A172 (cell line): ENCODE measurements at places on chromosomes 2 and 18. TPM values are rescaled to one million over a fixed set of nuclear protein-coding genes. Genes with fewer than 3 reads are reported as not detected.

GRCh38 chr2:235806986-235807750, 313.3 kb downstream of the AGAP1 start:
- DNase-seq = no peak

GRCh38 chr2:200662727-200663126, 76.9 kb downstream of the AOX1 start:
- peak; percentile 79 for DNase-seq

The GPBAR1 gene
- not detected in 2 replicates for total RNA-seq

The VWA3B gene
- not detected in 2 replicates for total RNA-seq

GRCh38 chr18:59945544-59945943, 45.7 kb downstream of the PMAIP1 start:
- no peak for DNase-seq

The C1QL2 gene
- total RNA-seq = not detected in 2 replicates

GRCh38 chr2:72292433-72292832, 144.8 kb upstream of the CYP26B1 start:
- no peak for DNase-seq

The ABCB11 gene
- not detected in 2 replicates for total RNA-seq

DNA sequence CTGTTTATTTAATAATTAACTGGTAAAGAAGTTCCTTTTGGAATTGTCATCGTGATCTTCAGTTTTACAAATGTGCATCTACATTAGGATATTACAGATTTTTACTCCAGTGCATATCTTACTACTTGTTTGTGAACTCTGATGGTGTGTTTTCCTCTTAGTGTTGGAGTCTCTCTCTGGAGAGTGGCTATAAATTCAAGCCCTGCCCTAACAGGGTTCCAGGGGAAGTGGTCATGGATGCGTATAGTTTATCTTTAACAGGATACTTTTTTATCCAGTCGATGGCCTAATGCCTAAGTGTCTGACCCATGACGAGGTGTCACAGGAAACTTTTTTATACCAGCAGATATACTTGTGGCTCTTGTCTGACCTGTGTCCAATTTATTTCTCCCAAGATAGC, 75.4 kb downstream of the CHN1 start:
- no peak for DNase-seq

DNA sequence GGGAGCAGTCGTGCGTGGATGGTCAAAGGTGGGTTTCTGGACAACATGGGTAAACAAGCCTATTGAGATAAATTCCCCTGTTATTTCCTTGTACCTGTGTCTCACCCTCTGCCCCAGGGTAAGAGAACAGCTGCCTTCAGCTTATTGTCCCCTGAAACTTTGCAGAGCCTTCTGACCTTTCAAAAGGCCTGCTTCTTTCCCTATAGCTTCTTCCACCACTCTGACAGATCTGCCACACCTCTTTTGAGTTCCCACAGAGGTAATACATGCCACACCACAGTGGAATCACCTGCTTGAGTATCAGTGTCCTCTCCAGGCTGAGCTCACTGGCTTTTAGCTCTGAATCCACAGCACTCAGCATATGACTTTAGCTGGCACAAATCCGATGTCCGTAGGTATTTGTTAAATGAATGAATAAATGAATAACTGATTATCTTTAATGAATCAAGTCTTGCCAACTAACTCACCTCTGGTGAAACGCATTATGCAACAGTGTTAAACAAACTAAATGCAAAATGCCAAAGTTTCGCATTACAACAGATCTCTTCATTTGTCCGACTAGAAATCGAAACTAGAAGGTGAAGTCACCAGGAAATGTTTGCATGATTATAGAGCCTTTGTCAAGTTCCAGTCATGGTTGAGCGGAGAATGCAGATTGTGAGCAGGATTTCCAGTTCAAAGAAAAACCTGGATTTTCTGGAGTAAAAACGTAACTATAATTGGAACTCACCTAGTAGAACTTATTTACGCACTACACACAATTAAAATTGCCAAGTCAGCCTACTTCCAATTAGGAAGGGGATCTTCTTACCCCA, 16.4 kb downstream of the DYNAP start:
- DNase-seq = peak; percentile 17

- DNase-seq = no peak
Measured at GRCh38 chr2:10610213-10610910, 79.4 kb downstream of the NOL10 start.

- no peak for DNase-seq
Measured at GRCh38 chr2:69796174-69796573, 33.3 kb upstream of the GMCL1 start.

The ZNF532 gene
- total RNA-seq = 12.2 and 13.5 TPM in 2 replicates

The C2orf78 gene
- not detected in 2 replicates for total RNA-seq

The GMPPA gene
- 52.5 and 54.7 TPM in 2 replicates for total RNA-seq

GRCh38 chr2:195212586-195212985, 444.4 kb upstream of the SLC39A10 start:
- no peak for DNase-seq

- no peak for DNase-seq
Measured at GRCh38 chr2:189252991-189253675, 73.6 kb upstream of the COL5A2 start.

DNA sequence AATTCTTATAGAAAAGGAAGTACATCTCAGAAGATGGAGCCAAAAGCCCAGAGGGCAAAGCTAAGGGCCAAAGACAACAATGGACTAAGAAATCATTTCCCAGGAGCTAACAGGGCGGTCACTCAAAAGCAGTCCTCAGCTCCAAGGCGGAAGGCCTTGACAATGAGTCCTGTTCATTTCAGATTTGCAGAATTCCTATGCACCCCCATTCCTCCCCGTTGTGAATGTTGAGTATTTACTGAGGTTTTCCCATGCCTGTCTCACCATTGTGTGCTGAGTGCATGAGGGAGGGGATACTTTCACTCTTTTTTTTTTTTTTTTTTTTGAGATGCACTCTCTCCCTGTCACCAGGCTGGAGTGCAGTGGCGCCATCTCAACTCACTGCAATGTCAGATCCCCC, 18.8 kb upstream of the DTNB start:
- no peak for DNase-seq

The TNS1 gene
- total RNA-seq = 1.6 and 1.7 TPM in 2 replicates

The C2orf92 gene
- 0.86 and 8.6 TPM in 2 replicates for total RNA-seq

DNA sequence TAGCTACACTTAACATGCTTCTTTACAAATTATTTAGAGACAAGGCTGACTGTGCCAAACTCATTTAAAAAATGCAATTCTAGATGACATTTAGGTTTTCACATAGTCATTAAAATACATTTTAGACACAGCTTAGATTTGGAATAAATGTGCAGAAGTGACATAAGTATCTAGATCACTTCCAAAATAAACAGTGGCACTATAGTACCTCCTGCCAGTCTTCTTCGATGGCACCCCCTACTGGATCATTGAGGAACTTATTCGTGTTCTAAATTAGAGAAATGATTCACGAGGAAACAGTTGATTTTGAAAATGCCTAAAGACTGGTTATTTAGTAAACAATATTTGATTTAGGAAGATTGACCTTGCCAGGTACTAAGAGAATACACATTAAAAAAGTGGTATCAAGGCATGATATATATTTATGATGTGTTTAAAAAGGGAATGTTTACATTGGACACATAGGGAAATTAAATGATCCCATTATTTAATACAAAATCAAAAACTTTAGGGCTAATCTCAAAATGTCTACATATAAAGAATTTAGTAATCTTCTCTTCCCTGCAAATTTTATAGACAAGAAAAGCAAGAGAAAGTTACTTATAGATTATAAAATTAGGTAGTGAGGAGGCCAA, 323.9 kb downstream of the XIRP2 start:
- peak; percentile 57 for DNase-seq

DNA sequence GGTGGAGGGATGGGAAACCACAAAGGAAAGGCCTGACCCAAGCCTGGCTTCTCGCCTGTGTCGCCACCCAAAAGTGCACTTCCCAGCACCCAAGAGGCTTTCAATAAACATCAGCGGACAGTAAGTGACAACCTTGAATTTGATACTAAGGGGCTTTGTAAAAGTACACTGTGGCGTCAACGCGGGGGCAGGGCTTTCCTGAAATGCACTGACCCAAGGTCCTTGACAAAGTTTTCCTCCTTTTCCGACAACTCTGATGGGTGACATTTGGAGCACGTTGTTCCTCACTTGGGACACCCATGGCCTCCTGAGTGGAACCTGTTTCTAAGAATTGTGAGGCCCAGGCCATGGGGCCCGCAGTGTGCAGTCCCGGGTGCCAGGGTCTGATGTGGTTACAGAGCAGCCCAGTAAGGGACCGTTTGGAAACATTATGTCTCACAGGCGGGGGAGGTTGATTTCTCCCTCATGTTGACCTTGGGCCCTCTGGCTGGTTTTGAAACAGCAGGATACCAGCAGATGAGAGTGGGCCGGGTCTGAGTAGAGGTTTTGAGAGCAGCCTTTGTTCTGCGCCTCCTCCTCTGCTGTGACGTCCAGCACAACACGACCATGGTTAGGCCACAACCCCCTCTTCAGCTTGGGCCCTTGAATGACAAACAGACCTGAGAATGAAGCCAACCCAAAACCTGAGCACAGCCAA, 2.8 kb upstream of the ZBTB14 start:
- no peak for DNase-seq

The LHCGR gene
- not detected in 2 replicates for total RNA-seq

The LYG1 gene
- not detected in 2 replicates for total RNA-seq

- DNase-seq = no peak
Measured at GRCh38 chr2:231063347-231063746, 6.7 kb downstream of the PSMD1 start.

DNA sequence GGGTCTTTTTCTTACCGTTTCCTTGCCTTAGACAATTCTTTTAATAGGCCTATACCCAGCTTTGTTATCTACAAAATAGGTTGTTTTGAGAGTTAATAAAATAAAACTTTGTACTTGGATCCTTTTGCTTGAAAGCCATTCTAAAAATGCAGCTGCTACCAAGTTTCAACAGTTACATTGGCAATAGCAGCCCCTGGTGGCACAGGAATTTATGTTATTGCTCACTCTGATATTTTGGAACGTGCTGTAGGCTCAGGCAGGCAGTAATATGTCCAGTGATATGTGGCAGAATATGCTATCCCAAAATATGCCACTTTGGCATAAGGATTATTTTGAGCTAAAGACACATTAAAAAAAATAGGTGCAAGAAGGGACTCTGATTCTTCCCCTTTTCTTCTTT, 6.7 kb upstream of the COMMD1 start:
- peak; percentile 36 for DNase-seq

The EFHD1 gene
- total RNA-seq = 0.24 and 1.1 TPM in 2 replicates

GRCh38 chr18:58788971-58789875, 75.5 kb upstream of the ZNF532 start:
- peak; percentile 46 for DNase-seq

DNA sequence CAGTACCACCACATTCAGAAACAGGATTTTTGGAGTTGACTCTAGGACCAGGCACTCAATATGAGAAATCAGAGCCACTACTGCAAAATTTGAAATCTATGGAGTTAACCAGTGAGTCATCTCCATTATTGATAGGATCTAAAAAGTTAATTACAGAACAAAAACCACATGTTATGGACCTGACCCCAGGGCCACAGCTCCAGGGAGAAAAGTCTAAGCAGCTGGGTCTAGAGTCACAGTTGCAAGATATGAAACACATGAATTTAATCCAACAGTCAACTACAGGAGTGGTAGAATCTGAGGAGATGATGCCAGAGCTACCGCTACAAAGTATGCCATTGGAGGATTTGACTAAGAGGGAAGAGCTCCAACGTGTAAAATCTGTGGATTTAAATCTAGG, 13.4 kb upstream of the ZNF512 start:
- DNase-seq = no peak

The WDR33 gene
- 25.8 and 29.1 TPM in 2 replicates for total RNA-seq

DNA sequence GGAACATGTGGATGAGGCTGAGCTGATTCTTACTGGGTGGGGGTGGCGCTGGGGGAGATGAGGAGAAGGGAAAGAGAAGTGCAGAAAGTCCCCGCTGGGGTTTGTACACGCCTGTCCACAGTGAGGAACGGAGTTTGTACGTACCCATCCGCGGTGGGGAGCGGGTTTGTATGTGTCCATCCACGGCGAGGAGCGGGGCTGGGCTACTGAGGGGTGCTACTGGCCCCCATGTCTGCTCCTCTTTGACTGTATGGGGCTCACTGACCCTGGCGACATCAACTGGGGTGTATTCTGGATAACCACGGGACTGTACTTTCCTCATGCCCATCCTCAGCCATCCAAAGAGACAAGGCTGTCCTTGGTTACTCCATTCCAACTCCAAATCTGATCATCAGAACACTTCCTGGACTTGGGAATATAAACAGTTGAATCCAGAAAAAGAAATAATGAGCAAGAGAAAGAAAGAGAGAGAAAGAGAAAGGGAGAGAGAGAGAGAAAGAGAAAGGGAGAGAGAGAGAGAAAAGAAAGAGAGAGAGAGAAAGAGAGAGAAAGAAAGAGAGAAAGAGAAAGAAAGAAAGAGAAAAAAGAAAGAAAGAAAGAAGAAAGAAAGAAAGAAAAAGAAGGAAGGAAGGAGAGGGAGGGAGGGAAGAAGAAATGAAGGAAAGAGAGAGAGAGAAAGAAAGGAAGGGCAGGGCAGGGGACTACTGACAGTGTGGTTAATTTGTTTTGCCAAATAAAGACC, 21.0 kb downstream of the MAL start:
- no peak for DNase-seq

- no peak for DNase-seq
Measured at GRCh38 chr18:24168496-24168895, 29.6 kb downstream of the CABYR start.

The SLC14A1 gene
- 1.6 TPM in 1 of 2 replicates, not detected in the other for total RNA-seq

The DOK6 gene
- total RNA-seq = not detected in 2 replicates

The ZNF892 gene
- total RNA-seq = 0.41 TPM in 1 of 2 replicates, not detected in the other

DNA sequence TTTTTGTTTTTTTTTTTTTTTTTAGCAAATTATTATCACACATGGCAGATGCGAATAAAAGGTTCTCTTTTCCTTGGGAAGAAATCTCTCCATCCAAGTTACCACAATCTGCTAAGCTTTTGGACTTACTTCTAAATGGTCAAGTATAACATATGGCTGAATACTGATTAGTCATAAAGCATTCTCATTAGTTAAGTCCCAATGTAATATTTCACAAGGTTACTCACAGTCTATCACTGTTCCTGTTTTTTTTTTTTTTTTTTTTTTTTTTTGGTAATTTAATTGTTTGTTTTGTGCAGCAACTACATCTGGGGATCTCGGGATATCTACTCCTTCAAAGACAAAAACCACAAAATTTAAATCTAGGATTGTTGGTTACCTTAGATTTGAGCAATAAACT, 771.7 kb downstream of the CPS1 start:
- DNase-seq = no peak

DNA sequence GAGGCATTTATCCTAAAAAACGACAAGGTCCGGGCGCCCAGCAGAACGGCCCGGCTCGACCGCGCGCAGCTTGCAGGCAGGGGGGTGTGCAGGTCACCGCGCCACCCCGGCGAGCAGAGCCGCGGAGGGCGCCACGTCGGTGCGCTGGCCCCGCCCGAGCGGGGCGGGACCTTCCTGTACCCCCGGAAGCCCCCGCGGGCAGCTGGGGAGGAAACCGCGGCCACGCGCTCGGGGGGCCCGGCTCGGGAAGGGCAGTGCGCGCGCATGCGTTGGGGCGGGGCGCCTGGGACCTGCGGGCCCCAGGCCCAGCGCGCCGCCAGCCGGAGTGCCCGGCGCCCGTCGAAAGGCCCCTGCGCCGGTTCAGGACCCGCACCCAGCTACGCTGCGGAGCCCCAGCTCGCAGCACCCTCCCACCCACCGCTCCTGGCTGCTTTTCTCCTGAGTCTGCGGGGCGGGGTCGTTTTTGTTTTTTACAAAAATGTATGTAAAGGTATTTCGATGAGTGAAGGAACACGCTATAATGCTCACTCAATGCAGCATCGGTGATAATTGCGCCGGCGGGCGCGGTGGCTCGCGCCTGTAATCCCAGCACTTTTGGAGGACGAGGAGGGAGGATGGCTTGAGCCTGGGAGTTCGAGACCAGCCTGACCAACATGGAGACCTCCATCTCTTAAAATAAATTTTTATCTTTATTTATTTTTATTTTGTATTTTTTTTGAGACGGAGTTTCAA, 47.7 kb upstream of the POMC start:
- DNase-seq = no peak

- DNase-seq = peak; percentile 18
Measured at GRCh38 chr2:95300450-95300849, 3.3 kb downstream of the KCNIP3 start.
